ENCODE measurements at places on chromosomes 11 and 22. TPM values are rescaled to one million over a fixed set of nuclear protein-coding genes. Genes with fewer than 3 reads are reported as not detected.

- DNase-seq, result peak; percentile 69
These were observed at the start of gene CFAP300 for GRCh38 chr11:102047305-102047924. TSS of gene CFAP300 (plus strand) at chr11:102047437. CDS start at chr11:102047471, 34 bp downstream.

ACTN3 gene
- not detected for total RNA-seq

- no peak for DNase-seq
These were observed 41.0 kb upstream of the CLPB start for GRCh38 chr11:72475381-72475780.

- DNase-seq, result no peak
These were observed 42.4 kb downstream of the AMPD3 start for GRCh38 chr11:10497371-10498021.

PRG2 gene
- total RNA-seq, result not detected

WNT7B gene
- total RNA-seq, result not detected

GRCh38 chr11:6992026-6992425 lies 28.1 kb downstream of the ZNF214 start:
- DNase-seq, result no peak

- no peak for DNase-seq
These were observed 86.0 kb downstream of the GRIK4 start for GRCh38 chr11:120597250-120598215.

- DNase-seq, result no peak
These were observed 8.8 kb downstream of the OSBPL5 start for GRCh38 chr11:3156282-3156660.

DNA sequence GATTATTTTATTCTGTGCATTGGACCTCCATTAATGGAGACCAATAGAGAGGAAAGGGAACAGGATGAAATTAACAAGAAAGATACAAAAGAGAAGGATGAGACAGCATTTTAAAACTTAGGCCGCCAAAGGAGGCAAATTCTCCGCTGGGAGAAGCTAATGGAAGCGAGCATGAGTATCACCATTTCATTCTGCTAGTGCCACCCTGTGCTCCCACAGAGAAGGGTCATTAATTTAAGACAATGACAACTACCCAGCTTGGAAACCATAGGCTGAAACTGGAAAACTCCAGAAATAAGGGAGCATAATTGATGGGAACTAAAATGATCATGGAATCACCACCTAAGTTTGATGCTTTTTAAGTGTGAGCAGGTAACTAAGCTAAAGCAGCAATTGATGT lies 69.2 kb downstream of the SLC36A4 start:
- no peak for DNase-seq

TRIM29 gene
- total RNA-seq, result 2.7 TPM

LINC01488 gene
- total RNA-seq, result not detected

DNA sequence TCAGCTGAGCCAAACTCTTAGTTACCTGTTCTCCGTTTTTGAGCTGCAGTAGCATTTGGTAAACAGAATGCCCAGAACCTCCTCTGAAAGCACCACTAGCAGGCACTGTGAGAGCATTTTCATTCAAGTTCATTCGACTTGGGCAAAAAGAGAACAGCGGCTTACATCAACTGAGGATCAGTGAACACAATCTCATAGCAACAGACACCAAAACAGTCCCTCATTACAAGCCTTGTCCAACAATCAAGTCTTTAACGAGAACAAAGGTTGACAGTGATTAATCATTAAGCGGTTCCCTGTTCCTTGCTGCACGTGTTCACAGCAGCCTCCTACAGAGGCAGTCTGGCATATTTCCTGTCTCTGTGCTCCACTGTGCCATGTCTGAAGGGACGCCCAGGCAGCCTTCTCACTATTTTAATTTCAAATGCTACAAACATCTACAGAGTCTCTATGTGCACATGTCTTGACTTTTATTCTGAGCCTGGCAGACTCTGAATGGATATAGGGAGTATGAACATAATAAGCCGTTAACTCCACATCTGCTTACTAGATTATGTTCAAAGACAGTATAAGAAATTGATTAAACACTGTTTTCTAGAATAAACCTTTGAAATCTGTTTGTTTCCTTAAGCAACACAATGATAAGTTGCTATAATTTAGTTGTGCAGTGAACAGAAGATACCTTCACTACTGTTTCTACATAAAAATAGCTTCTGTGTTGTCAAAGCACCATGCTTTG lies 88.3 kb upstream of the MTMR2 start:
- DNase-seq, result no peak

MUC6 gene
- total RNA-seq, result 13.1 TPM

- DNase-seq, result no peak
These were observed 115.8 kb upstream of the PITPNB start for GRCh38 chr22:28034760-28035401.

- DNase-seq, result no peak
These were observed 11.8 kb downstream of the KLHL22 start for GRCh38 chr22:20483771-20484170.

DNA sequence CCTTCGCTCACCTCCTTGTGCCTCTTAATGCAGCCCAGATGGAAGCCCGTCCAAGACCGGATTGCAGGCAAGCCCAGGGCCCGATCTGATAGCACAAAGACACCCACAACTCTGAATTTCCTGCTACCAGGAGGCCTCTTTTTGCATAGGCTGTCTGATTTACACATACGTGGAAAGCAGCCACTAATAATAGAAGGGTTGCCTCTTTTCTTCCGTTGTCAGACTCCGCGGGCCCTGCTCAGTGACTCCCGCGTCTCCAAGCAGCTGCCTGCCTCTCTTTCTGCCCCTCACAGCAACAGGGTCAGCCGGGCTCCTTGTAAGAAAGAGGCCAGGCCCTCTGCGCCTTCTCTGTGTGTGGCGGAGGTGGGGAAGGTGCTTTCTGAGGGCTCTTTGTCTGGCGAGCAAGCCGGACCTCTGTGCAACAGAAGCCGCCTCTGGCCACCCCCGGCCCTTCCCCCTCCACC lies 26.7 kb downstream of the FLI1 start:
- DNase-seq, result no peak

TTC36 gene
- total RNA-seq, result 1.4 TPM

DNA sequence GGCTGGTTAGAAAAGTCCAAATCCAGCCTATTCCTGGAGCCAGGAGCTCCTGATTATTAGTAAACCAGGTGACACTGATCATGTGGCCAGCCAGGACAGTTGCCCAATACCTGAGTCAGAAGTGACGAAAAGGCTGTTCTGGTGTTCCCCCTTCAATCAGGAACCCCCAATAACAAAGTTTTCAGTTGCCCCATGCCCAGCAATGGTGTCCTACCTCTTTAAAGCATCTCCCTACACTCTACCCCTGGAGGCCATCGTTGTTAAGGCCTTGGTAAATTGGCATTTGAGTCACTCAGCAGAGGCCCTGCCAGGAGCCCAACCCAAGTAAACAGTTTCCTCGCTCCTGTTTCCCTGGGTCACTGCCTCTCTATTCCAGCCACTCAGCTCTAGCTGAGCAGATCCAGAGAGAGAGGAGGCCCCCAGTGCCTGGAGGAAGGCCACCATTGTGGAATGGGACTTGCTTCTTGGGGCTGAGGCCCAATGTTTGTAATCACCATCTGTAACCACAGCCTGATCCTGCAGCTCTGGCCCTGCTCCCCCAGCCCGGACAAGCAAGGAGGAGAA lies 25.0 kb downstream of the ARHGAP1 start:
- no peak for DNase-seq

DNA sequence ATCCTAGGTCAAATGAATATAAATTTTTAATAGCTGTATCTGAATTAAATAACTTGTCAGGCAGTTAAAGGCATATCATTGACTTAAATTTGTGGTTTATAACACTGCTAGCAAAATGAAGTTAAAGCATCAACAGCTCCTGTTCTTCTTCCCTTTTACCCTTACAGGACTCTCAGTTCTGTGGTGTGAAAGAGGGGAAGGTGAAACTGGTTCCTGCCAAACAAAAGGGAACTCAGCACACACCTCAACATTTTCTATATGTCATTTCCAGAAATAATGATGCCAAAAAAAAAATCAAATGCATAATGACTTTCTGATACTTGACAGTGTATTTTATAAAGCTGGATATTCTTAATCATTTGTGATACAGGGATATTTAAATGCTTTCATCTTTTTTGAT lies 21.2 kb downstream of the ARL14EP start:
- no peak for DNase-seq

SLC22A8 gene
- total RNA-seq, result not detected

GRCh38 chr11:1832211-1832919 lies 2.4 kb upstream of the SYT8 start:
- no peak for DNase-seq

- no peak for DNase-seq
These were observed 12.0 kb upstream of the ZNF143 start for GRCh38 chr11:9448576-9449352.

GRCh38 chr11:77636731-77637344 lies 756 bp downstream of the CLNS1A start:
- DNase-seq, result no peak

GRCh38 chr11:107493117-107493516 lies 35.5 kb upstream of the CWF19L2 start:
- no peak for DNase-seq

GRCh38 chr11:134843020-134843419 lies 431.0 kb upstream of the B3GAT1 start:
- DNase-seq, result no peak

DLG2 gene
- 16.4 TPM for total RNA-seq

SMIM35 gene
- total RNA-seq, result not detected

DNA sequence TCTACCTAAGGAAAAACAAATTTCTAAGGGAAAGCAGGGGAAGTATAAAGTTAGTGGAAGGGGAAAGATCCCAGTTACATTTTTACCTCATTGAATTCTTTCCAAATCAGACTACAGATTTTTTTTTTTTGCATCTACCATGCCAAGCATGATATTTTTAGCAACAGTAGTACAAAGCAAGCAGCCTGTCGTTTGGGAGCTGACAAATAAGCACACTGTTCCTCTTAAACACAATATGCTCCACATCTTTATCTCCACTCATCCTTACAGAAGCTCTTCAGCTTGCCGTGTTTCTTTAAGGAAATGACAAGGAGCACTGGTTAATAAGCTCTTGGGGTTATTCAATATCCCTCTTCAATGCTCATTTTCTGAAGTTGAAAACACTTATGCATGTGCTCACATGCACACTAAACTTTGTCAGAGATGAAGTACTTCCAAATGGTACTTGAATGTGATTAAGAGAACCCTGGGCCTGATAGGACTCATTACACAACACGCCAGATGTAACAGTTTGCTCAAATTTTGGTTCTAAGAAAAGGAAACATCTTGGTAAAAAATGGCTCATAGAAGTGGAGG lies 53.8 kb downstream of the PAX6 start:
- DNase-seq, result no peak

GRCh38 chr22:41908411-41909309 lies 6.2 kb downstream of the SHISA8 start:
- no peak for DNase-seq

DNA sequence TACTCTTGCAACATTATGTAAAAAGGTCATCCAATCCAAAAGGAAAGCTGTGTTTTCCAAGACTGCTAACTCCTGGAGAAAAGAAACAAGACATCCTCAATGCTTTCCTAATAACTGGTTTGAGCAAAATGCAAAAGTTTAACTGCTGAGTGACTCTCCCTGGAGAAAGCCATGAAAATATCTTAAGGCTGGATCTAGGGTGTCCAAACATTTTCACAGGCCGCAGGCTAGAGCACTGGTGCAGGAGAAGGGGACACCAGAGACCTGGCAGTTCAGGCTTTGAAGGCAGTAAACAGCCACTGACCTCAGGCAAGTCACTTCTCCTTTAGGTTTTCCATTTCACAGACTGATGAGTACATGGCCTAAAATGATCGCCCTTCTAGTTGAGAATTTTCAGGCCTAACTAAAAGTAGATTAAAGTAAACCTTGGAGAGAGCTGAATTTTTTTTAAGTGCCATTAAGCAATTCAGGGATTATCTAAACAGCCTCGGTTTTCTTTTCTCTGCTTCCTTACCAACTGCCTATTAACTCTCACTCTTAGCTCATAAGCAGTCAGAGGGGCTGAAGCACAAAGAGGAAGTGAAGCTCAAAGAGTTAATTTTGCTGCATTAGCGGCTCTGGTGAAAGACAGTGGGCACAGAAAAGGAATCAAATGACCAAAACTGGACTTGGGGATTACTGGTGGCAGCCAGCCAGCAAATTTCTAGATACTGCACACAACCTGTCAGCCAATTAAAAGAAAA lies 2.3 kb downstream of the CHKA start:
- no peak for DNase-seq

AMOTL1 gene
- 89.5 TPM for total RNA-seq

IFITM10 gene
- 27.2 TPM for total RNA-seq
